ENCODE measurements at places on chromosomes 16 and 17.
A peak's percentile ranks its signal among the peaks of the same experiment; 100 is the strongest.

GRCh38 chr17:57051886-57052361, 33.1 kb upstream of the AKAP1 start:
- DNase-seq, result no peak

- no peak for DNase-seq
Observed at GRCh38 chr16:66902648-66903543, 15.8 kb downstream of the CDH16 start.

DNA sequence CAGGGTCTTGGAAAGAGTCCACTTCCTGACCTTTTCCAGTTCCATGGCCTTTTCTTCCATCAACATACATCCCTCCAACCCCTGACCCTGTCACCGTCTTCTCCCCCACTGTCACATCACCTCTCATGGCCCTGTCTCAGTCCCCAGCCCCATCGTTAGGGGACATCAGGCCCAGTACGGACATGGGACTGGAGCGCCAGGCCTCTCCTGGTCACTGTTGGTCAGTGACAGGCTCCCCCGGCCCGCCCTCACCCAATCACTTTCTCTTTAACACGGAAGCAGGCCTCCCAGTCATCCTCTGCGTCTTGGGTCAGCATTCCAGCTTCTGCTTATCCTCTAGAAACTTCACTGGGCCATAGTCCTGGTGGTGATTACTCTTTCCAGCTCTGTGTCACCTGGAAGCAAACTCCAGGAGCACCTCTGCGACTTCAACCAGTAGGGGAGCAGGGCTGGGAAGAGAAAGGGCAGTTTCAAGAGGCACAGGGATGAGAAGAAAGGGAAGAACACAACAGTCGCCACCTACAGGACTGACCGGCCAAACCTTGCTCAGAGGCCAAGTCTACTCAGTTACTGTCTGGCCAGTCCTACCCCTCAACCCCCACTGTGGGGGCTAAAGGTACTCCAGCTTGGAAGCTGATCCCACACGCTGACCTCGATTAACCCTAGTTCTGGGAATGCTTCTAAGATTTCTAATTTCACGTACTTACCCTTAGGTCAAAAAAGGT, 15.9 kb upstream of the ICAM2 start:
- DNase-seq, result no peak

DNA sequence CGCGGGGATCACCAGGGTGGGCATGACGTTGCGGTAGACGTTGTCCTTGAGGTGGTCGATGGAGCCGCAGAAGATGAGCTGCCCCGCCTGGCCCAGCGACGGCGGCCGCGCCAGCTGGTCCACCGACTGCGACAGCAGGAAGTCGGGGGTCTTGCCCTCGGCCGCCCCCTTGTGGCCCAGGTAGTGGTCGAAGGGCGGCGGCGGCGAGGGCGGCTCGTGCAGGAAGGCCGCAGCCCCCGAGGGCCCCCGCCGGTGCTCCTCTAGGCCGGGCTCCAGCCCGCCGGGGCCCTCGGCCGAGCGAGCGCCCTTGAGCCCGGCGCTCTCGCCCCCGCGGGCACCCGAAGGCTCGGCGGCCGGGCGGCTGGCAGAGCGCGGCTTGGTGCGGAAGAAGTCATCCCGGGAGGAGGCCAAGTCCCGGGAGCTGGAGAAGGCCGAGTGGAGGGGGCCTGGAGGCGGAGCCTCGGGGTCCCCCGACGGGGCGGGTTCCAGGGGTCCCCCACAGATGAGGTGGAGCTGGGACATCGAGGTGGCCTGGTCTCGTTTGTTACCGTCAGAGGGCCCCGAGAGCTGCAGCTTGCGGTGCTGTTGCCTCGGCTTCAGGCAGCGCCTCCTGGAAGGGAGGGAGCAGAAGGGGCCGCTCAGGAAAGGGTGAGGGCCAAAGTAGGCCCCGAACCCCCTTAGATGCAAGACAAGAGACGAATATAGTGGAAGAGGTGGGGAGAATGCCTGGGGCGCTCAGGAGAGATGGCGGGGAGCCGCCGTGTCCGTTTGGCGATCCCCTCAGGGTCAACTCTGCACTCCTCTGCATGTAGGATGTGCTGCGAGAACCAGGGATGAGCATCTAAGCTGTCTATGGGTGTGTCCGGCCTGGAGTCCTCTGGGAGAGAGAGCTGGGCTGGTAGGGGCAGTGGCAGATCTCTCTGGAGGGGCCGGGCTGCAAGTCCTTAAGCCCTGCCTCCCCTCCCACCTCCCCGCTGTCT, 8.8 kb downstream of the FAM171A2 start:
- peak; percentile 82 for DNase-seq

- no peak for DNase-seq
Observed at GRCh38 chr17:82553210-82553930, 33.8 kb downstream of the FOXK2 start.

DNA sequence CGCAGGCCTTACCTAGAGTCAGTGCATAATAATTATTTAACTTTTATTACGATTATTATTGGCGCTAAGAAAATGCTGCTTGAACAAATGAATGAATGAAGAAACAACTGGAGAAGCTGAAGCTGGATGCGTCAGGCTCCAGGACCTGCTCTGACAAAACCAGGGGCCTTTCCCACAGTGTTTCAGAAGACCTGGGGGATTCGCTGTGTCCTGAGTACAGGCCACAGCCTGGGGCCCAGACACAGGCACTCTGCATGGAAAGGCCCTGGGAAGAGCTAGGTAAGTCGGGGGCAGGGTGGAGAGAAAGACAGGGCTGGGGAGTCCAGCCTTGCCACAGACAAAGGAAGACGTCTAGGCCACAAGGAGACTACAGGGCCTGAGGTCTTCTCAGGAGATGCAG, 226.1 kb downstream of the ZNF423 start:
- DNase-seq, result no peak

DNA sequence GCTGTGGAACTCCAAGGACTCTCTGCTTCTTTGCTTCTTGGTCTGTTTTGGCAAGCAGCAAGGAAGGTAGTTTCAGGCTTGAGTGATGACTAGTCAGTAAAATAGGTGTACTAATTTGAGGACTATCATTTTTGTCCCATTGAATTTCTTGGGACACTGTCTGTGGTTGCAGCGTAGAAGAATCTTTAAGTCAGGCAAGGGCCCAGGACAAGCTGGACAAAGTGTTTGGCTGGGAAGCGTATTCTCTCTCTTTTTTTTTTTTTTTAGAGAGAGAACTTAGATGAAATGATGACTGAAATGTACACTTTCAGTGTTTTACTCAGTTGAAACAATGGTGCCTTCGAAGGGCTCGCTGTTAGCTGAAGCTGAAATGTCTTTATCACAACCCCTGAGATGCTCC, 105.0 kb downstream of the BANP start:
- DNase-seq, result no peak

GRCh38 chr17:32370426-32370825, 20.5 kb downstream of the ZNF207 start:
- no peak for DNase-seq

- DNase-seq, result peak; percentile 70
Observed at GRCh38 chr17:81387100-81388090, 7.9 kb upstream of the BAHCC1 start.

All from stimulated activated CD8-positive, alpha-beta memory T cell treated with anti-CD3 and anti-CD28 coated beads, Interleukin-4, amount 100 ng/mL, for 48 hours (primary cell).